Upper lobe of left lung (tissue), 6 donors: ENCODE measurements at places on chromosomes 5 and 9. TPM values are rescaled to one million over a fixed set of nuclear protein-coding genes. Genes with fewer than 3 reads are reported as not detected.

DNA sequence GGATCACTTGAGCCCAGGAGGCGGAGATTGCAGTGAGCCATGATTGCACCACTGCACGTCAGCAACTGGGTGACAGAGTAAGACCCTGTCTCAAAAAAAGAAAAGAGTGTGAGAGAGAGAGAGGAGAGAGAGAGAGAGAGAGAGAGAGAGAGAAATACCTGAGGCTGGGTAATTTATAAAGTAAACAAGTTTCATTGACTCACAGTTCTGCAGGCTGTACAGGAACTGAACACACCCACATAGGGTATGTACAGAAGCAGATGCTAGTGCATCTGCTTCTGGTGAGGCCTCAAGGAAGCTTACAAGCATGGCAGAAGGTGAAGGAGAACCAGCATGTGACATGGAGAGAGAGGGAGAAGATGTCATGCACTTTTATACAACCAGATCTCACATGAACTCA, 46.4 kb upstream of the CHD1 start:
- DNase-seq, result no peak

GRCh38 chr5:76547242-76547890, 75.8 kb downstream of the F2RL2 start:
- DNase-seq, result no peak

RGS14 gene
- total RNA-seq, result 24.6 TPM

OR4F3 gene
- total RNA-seq, result not detected
